ENCODE measurements at places on chromosomes 7 and 10.

DNA sequence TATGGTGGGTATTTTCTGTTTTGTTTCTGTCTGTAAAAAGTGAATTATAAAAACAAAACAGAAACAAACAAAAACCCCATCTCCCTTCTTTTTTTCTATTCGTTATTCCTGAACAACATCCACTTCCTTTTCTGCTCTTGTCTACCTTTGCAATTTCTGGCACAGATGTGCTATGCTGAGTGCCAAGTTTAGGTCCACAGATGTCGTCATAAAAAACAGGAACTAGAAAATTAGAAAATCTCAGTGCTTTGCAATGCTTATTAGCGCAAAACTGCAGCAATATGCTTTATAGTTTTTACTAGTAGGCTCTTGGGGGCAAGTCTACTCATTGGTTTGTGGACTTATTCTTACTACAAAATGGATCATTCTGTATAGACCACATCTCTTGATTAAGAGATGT is 94.2 kb upstream of the PRKCQ start:
- DNase-seq = no peak

DNA sequence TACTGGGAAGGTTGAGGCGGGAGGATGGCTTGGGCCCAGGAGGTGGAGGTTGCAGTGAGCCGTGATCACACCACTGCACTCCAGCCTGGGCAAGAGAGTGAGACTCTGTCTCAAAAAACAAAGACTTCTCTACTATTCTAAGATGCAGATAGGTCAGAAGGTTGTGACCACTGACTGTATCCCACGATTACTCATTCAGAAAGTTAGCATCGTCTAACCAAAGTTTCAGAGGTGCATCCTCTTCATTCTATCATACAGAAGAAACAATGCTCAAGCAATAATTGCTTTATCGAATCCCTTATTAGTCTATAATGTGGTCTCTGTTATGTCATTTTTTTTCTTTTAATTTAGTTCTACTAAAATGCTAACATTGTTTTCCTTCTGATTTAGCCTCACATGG is 348.7 kb upstream of the LRGUK start:
- DNase-seq = no peak

DNA sequence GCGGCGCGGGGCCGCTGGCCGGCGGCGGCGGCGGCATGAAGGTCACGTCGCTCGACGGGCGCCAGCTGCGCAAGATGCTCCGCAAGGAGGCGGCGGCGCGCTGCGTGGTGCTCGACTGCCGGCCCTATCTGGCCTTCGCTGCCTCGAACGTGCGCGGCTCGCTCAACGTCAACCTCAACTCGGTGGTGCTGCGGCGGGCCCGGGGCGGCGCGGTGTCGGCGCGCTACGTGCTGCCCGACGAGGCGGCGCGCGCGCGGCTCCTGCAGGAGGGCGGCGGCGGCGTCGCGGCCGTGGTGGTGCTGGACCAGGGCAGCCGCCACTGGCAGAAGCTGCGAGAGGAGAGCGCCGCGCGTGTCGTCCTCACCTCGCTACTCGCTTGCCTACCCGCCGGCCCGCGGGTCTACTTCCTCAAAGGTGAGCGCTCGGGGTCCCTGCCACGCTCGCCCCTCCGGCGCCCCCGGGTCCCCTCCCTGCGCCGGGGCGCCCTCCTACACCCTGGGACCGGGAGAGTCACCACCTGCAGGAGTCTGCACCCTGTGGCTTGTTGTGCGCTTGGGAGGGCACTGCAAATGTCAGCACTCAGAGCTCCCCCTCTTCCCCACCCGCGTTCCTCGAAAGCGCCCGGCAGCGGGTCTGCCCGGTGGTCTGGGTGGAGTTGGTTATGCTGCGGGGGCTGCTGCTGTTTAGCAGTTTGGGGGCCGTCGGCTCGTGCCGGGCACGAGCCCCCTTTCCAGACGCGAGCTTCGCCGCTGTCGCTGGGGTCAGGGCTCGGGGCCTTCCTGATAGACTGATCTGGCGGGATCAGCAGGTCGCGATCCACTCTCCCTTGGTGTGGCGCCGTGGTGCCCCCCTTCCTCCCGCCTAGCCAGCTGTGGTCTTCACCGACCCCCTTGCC is 627 bp downstream of the DUSP5 start:
- peak; percentile 16 for DNase-seq

- no peak for DNase-seq
These were observed 1.3 kb downstream of the ANXA11 start for GRCh38 chr10:80203835-80204676.

- DNase-seq = no peak
These were observed 47.7 kb downstream of the LRRC20 start for GRCh38 chr10:70334526-70335245.

- no peak for DNase-seq
These were observed 208.1 kb upstream of the TCF7L2 start for GRCh38 chr10:112741830-112742402.

DNA sequence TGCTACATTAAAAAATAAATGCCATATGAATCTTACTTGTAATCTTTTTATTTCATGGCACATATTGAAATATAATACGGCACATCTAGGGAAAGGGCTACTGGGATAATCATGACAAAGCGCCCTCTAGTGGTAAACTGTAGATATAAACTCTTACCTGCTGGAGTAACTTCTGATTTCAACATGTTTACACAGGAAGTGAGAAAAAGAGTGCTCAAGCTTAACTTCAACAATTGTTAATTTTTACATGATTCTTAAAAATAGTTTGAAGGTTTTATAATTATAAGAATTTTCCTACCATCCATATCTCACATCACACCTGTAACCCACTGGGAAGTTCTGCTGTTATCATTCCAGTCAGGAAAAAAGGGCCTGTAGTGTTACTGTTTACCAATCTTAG is 2.0 kb upstream of the HEPACAM2 start:
- peak; percentile 16 for DNase-seq

DNA sequence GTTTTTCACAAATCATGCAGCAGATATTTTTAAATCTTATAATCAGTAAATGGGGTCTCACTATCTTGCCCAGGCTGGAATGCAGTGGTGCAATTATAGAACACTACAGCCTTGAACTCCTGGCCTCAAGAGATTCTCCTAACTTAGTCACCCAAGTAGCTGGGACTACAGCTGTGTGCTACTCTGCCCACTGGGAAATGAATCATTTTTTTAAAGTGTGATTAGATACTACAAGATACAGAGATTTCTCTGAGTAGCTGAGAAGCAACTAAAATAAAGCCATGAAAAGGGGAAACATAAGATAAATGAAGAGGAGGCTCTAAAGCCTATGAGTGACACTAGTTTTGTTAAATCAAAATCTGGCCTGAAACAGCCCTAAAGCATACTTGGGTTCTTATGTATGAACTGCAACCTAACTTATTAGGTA is 119.7 kb downstream of the JMJD1C start:
- no peak for DNase-seq
